CD4-positive, alpha-beta T cell treated with Interleukin-15 for 1 hour (primary cell): ENCODE measurements at places on chromosomes 4 and X.

- DNase-seq: no peak
Observed at GRCh38 chr4:338759-339097, 1.1 kb downstream of the ZNF141 start.

- no peak for DNase-seq
Observed at GRCh38 chrX:132958091-132958703, at the start of gene HS6ST2. TSS of gene HS6ST2 (minus strand) at chrX:132958629.

DNA sequence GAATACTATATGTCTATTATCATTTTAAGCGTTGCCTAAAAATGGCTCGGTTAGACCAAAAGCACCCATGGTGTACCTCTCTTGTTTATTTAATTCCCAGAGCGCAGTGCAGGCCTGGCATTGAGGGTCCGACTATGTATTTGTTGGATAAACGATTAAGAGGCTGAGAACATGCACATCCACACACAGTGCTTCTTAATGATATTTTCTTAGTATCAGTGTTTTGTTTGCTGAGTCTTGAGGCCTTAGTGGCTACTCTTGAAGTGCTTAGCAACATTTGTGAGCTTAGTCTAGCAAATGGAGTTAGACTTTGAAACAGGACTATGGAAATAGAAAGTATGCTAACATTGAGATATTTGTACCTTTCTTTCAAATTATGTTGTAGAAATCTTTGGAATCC is 43.7 kb downstream of the CDS1 start:
- DNase-seq: no peak

- no peak for DNase-seq
Observed at GRCh38 chr4:139892973-139893736, 227.5 kb downstream of the MGST2 start.

- no peak for DNase-seq
Observed at GRCh38 chr4:100907465-100908454, 389.9 kb upstream of the EMCN start.

DNA sequence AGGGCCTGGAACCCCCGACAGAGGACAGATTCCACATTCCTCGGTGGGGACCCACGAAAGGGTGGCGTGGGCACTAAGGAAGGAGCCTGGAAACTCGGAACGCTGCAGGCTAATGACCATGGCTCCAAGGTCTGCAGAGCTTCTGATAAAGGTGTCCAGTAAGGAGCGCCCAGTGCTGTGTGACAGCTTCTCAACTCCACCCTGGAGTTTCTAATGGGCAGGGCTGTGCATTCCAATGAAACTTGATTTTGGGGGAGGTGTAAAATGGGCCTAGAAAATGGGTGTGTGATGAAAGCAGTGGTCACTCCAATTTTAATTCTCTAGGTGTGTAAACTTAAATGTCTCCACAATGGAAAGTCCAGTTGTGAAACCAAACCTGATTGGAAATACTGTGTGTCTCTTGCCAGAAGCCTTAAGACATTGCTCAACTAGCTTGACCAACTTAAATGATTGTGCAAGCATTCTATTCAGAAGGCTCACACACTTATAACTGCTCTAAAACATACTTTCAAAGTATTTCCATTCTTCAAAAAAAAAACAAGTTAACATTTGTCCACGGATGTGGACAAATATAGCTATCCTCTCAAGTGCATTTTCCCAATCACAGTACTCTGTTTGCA is 52.1 kb downstream of the XAGE2 start:
- DNase-seq: no peak

DNA sequence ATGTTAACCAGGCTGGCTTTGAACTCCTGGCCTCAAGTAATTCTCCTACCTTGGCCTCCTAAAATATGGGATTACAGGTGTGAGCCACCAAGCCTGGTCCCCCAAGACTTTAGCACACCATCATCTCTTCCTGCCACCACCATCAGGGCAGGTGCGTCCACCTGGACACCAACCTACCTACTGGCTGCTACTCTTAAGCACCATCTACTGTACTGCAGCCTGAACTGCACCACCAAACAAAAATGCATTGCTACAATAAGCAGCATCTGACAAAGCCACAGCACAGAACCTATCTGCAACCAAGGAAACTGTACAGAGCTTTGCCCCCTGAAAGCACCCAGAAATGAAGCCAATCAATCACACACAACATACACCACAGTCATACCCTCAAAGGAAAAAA is 139.7 kb downstream of the EFHC2 start:
- no peak for DNase-seq

DNA sequence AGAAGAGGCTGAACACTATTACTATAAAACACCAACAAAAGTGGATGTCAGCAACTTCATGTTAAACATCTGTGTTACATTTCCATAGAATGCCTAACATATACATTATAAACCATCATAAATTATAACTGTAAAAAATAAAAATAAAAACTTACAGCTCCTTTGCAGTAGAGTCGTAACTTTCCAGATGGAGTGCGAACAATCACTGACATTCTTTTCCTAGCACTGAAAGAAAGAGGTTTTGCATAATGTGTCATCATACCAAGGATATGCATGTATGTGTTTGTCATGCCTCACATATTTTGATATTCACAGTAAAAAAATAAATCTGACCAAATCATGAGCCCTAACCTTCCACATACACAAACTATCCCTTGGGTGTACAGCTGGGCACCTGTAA is 113.1 kb downstream of the ATP8A1 start:
- DNase-seq: no peak

DNA sequence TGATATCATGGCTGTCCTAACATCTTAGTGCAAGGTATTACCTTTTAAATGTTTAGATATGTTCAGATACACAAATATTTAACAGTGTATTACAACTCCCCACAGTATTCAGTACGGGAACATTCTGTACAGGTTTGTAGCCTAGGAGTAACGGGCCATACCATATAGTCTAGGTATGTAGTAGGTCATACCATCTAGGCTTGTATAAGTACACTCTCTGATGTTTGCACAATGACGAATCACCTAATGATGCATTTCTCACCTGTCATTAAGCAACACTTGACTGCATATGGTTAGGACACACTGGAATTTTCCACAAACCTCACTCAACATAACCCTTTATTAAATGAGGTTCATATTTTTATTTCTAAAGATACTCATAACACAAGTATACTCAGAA is 67.7 kb downstream of the THOC2 start:
- no peak for DNase-seq

- DNase-seq: no peak
Observed at GRCh38 chr4:139884438-139884837, 218.8 kb downstream of the MGST2 start.

GRCh38 chr4:167964766-167965373 is 127.5 kb upstream of the ANXA10 start:
- DNase-seq: no peak

- no peak for DNase-seq
Observed at GRCh38 chr4:148857239-148857972, 415.2 kb upstream of the NR3C2 start.

GRCh38 chr4:146550161-146550560 is 28.4 kb upstream of the SLC10A7 start:
- no peak for DNase-seq

- no peak for DNase-seq
Observed at GRCh38 chr4:66095065-66095464, 424.8 kb upstream of the EPHA5 start.

GRCh38 chr4:41154010-41154813 is 60.1 kb downstream of the APBB2 start:
- DNase-seq: no peak

GRCh38 chrX:135543924-135544323 is 23.5 kb downstream of the INTS6L start:
- DNase-seq: peak; percentile 36

DNA sequence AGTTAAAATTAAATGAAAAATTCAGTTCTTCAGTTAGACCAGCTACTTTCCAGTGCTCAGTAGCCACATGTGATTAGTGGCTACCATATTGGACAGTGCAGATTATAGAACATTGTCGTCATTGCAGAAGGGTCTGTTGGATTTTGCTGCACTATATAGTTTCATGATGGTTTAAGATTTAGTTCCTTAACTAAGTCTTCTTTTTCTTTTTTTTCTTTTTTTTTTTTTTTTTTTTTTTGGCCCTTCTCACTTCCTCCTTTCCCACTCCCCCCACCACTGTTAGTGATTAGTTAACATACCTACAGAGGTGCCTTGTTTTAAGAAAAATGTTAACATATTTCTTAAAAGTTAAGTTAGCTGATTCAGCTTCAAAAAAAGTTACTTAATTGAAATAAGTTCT is 9.0 kb downstream of the RAB9A start:
- DNase-seq: no peak

DNA sequence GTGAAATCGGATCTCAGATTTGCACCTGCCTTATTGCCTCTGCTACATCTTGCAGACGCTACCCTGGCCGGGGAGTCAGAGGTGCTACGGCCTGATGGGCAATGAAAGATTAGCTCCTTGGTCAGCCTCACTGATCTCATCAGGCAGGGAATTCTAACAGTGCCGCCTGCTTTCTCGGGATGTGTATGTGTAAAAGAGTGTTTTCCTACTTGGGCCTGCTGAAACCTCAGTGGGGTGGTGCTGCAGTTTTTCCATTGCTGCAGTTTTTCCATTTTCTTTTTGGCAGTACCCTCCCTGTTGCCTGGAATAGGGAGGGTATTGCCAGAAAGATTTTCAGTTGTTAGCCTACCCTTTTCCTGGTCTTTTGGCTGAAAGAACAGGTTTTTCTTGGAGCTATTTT is 117.5 kb downstream of the CDKL5 start:
- no peak for DNase-seq

DNA sequence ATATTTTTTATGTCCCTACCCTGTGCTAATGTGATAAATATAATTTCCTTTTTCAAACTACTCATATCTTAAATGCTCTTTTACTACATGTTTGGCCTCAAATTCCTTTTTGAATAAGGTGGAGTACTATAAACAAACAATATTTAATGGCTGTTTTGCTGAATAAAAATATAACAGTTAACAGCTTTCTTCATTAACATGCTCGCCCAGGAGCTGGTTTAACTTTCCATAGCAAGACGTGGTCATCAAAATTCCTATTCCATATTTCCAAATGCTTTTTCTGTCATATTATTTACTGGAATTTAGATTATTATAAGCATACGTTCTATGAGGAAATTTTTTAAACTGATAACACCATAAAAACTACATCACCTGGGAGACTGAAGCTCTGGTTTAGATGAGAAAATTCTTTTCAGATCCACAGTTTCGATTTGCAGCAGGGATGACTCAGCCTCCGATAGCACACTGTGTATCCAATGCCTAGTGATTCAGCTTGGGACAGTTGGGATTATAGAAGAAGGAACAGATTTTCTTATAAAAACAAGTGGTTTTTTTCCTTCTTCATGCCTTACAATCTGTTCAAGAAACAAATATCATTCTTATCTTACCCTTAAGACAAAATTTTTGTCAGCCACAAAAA is 129.1 kb downstream of the FBXO8 start:
- DNase-seq: no peak

DNA sequence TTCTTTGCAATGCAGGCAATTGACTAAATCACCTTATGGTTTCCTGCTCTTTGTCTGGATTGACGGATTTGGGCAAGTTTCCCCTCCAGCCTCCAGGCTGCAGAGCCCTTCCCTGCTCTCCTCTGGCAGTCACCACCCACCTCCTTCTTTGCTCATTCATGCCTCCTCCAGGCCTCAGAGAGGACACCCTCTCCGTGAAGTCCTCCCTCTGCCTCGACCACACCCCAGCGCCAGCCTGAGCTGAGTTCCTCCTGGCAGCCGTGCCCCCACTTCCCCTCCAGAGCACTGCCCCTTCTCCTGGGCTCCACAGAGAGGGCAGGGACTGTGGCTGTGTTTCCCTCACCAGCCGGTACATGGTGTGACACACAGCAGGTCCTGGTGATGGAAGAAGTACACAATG is 53.7 kb downstream of the DCTD start:
- peak; percentile 25 for DNase-seq

GRCh38 chr4:2651546-2651945 is 104.6 kb downstream of the TNIP2 start:
- DNase-seq: no peak
